Stimulated activated CD4-positive, alpha-beta T cell treated with anti-CD3 and anti-CD28 coated beads, Interleukin-4, amount 100 ng/mL, for 48 hours (primary cell): ENCODE measurements at places on chromosomes 16 and 17.

DNA sequence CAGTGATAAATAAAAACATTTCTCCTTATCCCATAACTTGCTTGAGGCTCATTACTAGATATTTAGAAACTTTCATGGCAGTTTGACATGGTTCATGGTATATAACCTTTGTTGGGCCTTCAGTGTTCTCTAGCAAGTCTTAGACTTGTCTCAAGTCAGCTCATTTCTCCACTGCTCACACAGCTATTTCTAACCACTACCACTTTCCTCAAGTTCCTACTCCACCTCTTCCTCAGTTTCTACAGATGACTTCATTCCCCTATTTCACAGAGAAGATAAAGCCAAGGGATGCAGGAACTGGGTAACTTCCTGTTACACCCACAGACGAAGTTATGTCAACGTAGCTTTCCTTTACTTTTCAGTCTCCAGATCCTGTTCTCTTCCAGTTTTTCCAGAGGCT lies 23.2 kb downstream of the NLK start:
- DNase-seq, result no peak

GRCh38 chr17:80738987-80739730 lies 194.5 kb downstream of the RPTOR start:
- no peak for DNase-seq

DNA sequence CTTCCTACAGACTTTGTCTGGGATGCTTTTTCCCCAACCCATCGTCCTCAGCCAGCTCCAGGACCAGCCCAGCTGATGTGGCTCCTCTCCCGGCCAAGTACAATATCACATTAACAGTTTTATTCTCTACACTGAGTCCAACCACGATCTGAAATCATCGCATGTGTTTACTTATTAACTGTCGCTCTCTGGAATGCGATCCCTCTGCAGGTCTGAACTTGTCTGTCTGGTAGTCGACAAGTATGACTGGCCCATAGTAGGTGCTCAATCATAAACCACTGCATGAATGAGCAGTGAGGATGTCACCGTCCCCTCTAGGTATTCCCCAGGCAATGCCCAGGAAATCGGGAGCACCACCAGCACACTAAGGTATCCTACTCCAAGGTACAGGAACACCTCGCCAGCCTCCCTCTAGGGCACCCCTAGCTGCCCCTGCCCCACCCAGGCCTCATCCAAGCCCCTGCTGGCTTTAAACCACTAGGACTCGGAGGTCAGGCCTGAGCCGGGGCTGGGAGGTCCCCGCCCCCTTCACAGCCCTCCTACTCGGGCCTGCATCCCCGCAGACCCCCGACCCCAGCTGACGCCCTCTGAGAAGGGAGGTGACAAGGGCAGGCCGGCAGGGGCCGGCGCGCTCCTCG lies 27.7 kb downstream of the RTN4RL1 start:
- DNase-seq, result no peak

- DNase-seq, result no peak
Observed at GRCh38 chr16:55297062-55297909, 26.7 kb upstream of the IRX6 start.

- no peak for DNase-seq
Observed at GRCh38 chr16:78133919-78134318, 34.5 kb downstream of the WWOX start.

DNA sequence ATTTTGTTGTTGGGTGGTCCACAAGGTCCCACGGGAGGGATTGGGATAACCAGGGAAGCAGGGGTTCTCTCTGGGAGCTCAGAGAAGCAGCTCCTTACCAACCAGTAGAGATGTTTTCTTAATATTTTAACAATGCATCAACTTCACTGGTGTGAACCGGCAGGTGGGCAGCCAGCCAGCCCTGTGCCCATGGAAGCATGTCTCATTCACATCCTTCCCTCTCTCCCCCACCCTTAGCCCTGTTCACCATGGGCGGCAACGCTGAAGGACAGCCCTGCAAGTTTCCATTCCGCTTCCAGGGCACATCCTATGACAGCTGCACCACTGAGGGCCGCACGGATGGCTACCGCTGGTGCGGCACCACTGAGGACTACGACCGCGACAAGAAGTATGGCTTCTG lies 9.3 kb downstream of the MMP2 start:
- no peak for DNase-seq

DNA sequence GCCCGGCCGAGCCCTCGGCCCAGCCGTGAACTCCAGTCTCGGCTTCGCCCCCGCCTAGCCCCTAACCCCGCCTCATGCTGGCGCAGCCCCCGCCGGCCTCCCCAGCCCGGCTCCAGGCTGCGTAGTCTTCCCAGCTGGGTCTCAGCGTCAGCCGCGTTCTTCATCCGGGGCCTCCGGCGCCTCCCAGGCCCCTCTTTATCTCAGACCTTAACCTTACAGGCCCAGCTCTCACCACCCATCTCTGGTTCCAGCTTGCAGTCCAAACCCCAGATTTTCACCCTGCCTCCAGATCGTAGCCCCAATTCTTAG lies at the start of gene PROCA1:
Gene PROCA1, minus strand, starts transcription at position 166 of the 309 bp plus-strand sequence. CDS start 228 bp downstream, outside the sequence.
- no peak for DNase-seq

GRCh38 chr16:91484-91883 lies 13.5 kb downstream of the MPG start:
- no peak for DNase-seq

DNA sequence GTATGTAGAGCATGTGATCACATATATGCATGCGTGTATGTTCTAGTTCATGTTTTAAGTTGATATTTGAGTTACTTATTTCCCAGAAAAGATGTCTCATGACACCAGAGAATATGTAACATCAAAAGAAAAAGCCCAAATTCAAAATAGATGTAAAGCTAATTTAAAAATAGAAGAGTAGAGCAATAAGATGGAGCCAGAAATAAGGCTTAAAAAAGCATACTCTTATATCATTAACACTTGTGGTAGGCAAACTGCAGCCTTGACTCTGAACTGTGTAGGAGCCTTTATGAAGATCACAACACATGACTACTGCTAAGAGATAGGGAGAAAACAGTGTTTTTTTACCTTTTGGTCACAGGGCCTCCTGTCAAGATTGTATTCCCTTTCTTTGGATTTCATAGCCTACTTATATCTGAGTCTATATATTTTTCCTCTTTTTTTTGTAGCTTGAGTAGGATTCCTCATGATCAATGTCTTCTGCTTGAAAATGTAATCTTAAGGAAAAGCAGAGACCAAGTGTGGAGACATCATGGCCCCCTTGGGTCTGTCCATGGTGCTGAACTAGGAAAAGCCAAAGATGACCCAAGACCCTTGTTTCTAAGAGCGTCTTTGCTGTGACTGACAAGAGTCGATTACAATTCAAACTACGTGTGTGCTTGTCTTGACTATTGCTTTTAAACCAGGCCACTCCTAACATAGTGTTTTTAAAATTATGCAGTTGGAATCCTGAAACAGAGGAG lies 390.4 kb downstream of the SHISA9 start:
- DNase-seq, result no peak

- DNase-seq, result no peak
Observed at GRCh38 chr17:44065668-44066203, 735 bp downstream of the LSM12 start.

GRCh38 chr16:2715519-2715918 lies 4.5 kb downstream of the PRSS27 start:
- DNase-seq, result peak; percentile 70

- no peak for DNase-seq
Observed at GRCh38 chr16:54508351-54508750, 221.8 kb upstream of the IRX3 start.

DNA sequence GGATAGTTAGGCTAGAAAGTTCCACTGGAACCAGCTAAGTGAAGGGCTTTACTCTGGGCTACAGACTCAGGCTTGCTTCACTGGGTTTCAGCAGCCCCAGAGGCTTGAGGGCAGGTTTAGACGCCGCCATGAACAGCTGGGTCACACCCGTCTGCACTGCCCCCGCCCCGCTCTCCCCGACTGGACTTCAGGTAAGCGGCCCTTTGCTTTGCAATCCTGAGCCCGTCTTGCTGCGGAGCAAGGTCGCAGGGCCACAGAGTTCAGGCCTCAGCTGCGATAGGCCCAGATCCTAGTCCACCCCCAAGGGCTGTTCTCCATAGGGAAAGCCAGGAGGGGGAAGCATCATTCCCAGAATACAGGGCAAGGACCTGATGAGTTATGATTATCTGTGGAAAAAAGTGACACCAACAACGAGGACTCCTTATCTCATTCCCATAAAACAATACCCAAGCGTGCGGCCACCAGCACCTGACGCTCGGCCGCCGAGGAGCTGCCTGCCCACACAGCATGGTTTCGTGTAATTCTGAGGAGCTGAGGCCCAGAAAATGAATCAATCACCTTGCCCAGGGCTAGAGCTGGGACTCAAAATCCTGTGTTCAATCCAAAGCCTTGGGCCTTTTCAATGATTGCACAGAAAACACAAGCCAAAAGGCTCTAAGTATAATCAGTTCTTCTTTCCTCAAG lies 20.4 kb downstream of the MEAK7 start:
- no peak for DNase-seq

- DNase-seq, result peak; percentile 67
Observed at GRCh38 chr17:66906321-66907278, 57.9 kb upstream of the CACNG4 start.

- no peak for DNase-seq
Observed at GRCh38 chr17:82056729-82057621, 5.3 kb downstream of the GPS1 start.

DNA sequence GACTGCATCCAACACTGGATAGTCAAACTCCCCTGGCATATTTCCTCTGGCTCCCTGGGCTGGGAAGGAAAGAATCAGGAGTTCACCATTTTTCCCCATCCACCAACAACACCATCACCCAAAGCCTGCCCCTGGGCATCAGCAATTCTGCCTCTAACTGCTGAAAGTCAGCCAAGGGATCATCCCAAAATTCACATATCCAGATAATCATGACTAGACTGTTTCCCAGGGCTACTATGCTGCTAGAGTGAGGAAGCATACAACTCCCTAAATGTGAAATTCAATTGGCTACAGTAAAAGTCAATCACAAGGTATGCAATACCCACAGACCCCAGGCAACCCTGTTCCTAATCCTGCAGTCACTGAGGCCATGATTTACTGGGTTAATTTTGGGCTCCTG lies 230.6 kb downstream of the C16orf95 start:
- DNase-seq, result no peak

DNA sequence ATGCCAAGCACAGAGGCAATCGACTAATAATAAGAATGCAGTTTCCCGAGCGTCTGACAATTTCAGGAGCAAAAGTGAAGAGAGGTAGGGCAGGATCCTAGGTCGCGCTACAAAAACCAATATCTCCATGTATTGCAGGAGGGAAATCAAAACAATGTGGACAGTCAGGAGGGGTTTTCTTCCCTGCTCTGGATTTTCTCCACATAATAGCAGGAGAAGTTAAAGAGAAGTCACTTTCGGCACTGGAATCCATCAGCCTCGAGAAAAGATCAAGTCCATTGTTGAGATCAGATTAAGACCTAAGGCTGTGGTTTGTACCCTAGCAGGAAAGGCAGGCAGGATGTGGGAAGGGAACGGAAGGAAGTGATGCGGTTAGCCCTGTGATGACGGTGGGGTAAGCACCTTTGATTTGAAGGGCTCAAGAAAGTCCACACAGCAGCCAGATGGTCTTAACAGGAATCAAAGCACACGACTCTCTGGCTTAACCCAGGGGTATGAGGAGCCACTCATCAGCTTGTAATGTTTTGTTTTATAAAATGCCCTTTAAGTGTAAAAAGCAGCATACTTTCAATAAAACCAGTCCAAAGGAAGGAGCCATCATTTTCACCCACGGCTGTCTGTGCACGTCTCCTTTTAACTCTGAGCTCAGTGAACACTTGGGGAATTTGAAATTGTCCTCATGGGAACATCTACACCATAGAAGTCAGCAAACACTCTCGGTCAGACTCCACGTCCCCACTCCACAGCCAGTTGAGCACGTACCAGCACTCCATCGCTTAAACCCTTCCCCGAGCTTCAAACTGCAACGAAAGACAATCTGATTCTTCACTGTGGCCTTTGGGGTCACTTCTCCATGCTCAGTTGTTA lies 15.8 kb upstream of the AKTIP start:
- peak; percentile 57 for DNase-seq

- DNase-seq, result no peak
Observed at GRCh38 chr16:81652798-81653505, 126.1 kb upstream of the PLCG2 start.

- no peak for DNase-seq
Observed at GRCh38 chr17:83012200-83012785, 67.1 kb upstream of the METRNL start.

- DNase-seq, result no peak
Observed at GRCh38 chr16:87835882-87836331, 33.4 kb downstream of the SLC7A5 start.

GRCh38 chr17:75517297-75517865 lies 1.1 kb downstream of the TSEN54 start:
- no peak for DNase-seq

DNA sequence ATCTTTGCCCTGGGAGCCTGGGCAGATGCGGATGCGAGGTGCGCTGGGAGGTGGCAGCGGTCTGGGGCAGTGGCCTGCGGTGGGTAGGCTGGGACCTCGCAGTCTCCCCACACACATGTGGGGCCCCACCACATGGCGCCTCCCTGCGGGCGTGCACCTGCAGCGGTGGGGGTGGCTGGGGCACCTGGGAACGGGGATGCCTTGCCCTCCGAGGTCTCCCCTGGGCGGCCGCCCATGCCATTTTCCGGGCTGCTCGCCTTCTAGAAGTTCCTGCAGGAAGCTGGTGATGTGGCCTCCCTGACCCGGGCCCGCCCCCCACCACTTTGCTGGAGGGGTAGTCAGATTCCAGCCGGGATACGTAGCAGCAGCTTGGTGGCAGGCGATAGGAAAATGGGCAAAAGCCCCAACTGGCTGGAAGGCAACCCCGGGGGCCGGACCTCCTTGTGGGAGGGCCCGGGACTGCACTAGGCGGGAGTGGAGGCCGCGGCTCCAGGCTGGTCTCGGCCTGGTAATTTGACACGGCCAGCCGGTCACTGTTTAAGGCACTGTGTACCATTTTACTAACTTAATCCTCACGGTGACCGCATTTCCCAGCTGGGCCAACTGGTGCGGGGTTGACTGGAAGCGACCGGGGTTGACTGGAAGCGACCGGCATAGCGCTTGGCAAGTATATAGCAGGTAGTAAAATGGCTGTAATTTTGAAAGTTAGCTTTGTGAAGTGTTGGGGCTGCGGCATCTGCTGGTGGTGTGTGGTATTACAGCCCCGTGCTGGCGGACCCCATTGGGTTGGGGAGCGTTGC lies 38.5 kb downstream of the IGF2BP1 start:
- peak; percentile 28 for DNase-seq

DNA sequence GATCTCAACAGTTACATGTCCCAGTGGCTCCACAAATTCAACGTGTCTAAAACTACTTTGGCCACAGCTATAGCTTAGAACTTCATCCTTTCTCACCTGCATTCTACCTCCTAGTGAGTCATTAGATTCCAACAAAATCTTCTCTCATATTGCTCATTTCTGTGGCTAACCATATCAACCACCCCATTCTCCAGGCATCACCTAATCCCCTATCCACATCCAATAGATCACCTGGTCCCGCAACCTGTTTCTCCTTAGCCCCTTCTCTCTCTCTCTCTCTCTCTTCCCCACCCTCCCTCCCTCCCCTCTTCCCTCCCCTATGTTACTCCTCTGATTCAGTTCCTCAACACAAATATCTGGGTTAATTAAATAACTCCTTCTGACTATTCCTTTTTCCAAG lies 64.6 kb downstream of the ANKFN1 start:
- no peak for DNase-seq

GRCh38 chr16:84546669-84547545 lies 42.4 kb upstream of the MEAK7 start:
- no peak for DNase-seq
